ENCODE measurements at places on chromosomes 3 and 15.

GRCh38 chr15:68314563-68314962 is 37.0 kb downstream of the FEM1B start:
- H3K4me1 ChIP-seq = no peaks in the 10 kb centered on the region
- H3K27me3 ChIP-seq = no peaks in the 10 kb centered on the region
- H3K4me3 ChIP-seq = no peak overlapping the region
- H3K36me3 ChIP-seq = no peaks in the 10 kb centered on the region

DNA sequence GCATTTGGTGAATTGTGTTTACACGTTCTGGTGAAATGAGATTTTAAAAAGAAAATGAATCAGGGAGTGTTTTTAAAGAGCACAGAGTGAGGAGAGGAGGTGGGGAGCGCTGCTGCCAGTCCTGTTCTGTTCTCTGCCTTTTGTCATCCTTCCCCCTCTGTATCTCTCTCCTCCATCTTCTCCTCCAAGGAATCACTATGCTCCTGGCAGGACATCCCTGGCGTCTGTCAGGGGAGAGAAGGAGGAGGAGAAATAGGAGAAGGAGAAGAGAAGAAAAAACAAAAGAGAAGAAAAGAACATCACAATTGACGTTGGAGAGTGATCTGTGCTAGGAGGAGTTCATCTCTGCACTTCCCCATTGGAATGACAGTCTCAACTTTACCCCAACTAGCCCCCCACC is 627.6 kb upstream of the TBL1XR1 start:
- H3K27ac ChIP-seq = no peak overlapping the region
- H3K4me3 ChIP-seq = no peak overlapping the region
- H3K4me1 ChIP-seq = peaks cover 24% of the 10 kb centered on the region
- H3K27me3 ChIP-seq = no peaks in the 10 kb centered on the region
- DNase-seq = no peak
- H3K36me3 ChIP-seq = no peaks in the 10 kb centered on the region

DNA sequence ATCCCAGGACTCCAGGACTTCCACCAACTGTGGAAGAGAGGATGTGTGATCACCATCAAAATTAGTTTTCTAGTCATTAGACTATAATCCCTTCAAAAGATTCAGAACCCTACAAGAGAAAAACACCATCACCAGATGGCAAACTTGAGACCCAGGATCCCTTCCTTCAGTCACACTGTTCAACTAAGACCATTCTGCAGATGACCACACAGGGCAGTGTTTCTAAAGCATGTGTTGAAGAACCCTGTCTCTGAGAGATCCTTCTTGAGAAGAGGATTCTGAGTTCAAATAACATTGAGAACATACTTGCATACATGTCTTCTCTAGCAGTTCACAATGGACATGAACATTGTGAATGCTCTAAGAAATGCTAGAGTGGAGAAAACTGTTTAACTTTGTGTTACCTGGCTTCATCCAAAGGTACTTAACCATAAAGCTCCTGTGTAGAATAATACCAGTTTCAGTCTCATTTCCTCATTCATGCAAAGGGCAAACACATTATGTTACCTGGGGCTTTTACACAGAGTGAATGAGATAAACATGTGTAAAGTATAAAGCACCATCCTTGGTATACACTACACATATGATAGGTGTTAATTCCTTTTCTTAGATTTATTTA is 2.4 kb upstream of the ADGRG7 start:
- no peaks in the 10 kb centered on the region for H3K36me3 ChIP-seq
- no peak overlapping the region for H3K27ac ChIP-seq
- no peak overlapping the region for H3K4me3 ChIP-seq
- DNase-seq = no peak
- H3K4me1 ChIP-seq = peaks cover 23% of the 10 kb centered on the region

- H3K4me1 ChIP-seq = no peaks in the 10 kb centered on the region
- H3K36me3 ChIP-seq = no peaks in the 10 kb centered on the region
- no peak overlapping the region for H3K4me3 ChIP-seq
- no peak for DNase-seq
- H3K27ac ChIP-seq = no peak overlapping the region
- H3K27me3 ChIP-seq = peaks cover 2% of the 10 kb centered on the region
Observed at GRCh38 chr3:55664387-55664786, 177.3 kb upstream of the WNT5A start.

DNA sequence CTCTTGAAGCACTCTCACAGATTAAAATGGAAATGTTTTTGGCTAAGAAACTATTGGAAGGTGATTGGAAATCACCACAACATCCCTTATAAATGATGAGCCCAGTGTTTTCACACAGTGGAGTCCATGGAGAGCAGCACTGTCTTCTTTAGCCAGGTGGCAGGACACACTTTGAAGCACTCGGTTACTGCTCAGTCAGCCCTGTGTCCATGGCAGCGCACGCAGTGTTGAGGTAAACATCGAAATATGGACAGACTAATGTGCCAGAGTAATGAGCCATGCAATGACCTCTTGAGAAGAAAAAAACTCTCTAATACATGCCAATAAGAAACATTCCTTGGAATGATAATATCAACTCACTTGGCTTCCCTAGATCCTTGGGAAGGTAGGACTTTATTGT is 66.6 kb downstream of the TGFBR2 start:
- H3K27me3 ChIP-seq = no peaks in the 10 kb centered on the region
- DNase-seq = no peak
- H3K27ac ChIP-seq = no peak overlapping the region
- H3K4me1 ChIP-seq = peaks cover 5% of the 10 kb centered on the region
- peaks cover 73% of the 10 kb centered on the region for H3K36me3 ChIP-seq
- no peak overlapping the region for H3K4me3 ChIP-seq

GRCh38 chr15:89475661-89476060 is 20.7 kb downstream of the RHCG start:
- no peak overlapping the region for H3K27ac ChIP-seq
- H3K36me3 ChIP-seq = no peaks in the 10 kb centered on the region
- peaks cover 43% of the 10 kb centered on the region for H3K27me3 ChIP-seq
- H3K4me3 ChIP-seq = no peak overlapping the region
